ENCODE measurements at places on chromosomes 1 and 21.

GRCh38 chr1:58183286-58183685, 363.2 kb downstream of the OMA1 start:
- no peak for DNase-seq

GRCh38 chr1:4726620-4727341, 72.4 kb downstream of the AJAP1 start:
- DNase-seq = no peak

DNA sequence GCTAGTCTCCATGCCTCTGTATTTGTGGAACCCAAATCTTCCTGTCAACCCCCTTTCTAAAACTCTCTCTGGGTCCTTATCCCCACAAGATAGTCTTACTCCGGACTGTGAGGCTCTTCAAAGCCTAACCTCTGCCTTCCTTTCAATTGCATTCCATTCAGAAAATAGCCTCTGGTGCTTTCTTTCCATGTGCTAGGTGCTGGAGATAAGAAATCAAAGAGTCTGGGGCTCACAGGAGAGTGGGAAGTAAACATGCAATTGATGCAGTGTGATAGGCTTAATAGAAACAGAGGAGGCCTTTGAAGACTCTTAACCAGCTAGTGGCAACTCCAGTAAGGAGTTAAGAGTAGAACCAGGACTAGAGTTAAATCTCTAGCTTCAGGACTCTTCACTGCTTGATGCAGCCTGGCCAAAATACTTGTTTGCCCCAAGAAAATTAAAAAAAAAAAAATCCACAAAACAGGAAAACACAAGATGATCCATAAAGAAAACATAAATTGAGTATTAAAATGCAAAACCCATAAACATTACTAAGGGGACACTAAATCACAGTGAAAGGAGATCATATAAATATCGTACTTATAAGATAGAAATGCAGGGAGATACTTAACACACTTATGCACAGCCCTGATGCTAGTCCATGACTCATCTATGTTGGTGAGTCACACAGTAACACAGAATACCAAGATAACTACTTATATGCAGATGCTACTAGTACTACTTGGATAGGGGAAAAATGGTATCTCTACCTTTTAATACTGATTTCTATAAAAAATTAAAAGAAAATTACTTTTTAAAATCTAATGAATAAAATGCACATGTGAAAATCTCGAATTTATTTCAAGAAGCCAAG, 341.5 kb downstream of the KCNH1 start:
- DNase-seq = peak; percentile 81

DNA sequence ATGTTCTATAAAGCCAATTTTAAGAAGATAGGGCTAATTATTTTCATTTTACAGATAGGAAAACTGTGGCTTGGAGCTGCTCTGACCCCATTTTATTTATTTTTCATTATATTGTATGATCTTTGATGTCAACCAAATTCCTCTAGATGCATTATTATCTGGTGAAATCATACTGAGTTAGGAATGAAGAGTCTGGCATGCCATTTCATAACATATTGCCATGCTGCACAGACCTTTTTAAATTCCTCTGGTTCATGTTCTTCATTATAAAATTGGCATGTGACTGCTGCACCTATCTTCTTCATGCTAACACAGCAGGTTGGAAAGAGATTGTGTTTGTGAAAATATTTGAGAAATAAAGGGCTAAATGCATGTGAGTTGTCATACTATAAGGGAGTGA, 12.7 kb downstream of the PRRX1 start:
- DNase-seq = peak; percentile 80

DNA sequence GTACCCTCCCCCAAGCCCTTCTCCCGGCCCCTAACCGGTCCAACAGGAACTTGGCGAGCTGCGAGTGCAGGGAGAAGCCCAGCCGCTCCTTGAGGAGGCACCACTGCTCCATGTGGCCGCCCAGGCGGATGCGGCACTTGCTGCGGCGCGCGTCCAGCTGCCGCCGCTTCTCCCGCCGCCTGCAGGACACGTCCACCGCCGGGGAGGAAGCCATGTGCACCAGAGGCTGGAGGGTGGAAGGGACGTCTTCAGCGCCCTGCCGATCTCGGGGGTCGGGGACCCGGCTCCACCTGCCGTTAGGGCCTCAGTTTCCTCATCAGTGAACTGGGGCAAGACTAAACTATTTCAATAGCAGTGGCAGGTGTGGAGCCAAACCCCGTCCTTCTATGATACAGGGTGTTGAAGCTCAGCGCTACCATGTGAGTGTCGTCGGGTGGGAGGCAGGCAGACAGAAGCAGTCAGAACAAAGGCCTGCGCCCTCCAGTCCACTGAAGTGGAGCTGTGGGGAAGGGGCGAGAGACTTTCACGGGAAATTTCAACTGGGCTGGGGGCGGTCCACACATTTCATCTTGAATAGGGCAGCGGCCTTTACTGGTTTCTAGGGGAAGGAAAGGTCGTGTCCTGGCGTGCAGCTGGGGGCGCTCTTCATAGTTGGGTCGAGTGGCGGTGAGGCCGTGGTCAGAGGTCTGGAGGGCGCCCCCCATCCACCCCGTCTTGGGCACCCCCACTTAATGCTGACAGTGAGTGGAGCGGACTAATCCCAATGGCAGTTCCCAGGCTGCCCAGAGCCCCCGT, 592 bp downstream of the ZNF692 start:
- DNase-seq = peak; percentile 62

DNA sequence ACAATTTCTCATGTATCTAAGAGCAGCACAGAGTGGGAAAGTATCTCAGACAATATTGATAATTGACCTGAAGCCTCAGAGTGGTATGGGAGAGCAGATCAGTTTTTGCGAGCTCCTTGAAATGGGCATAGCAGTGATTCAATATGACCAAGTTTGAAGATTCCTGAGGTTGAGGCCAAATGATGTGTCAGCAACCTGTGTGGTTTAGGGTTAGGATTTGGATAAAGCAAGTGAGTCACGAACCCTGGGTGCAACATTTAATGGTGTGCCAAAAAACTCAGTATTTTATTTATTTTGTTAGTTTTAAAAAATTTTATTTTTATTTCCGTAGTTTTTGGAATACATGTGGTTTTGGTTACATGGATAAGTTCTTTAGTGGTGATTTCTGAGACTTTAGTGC, 92.5 kb upstream of the C21orf91 start:
- peak; percentile 70 for DNase-seq

DNA sequence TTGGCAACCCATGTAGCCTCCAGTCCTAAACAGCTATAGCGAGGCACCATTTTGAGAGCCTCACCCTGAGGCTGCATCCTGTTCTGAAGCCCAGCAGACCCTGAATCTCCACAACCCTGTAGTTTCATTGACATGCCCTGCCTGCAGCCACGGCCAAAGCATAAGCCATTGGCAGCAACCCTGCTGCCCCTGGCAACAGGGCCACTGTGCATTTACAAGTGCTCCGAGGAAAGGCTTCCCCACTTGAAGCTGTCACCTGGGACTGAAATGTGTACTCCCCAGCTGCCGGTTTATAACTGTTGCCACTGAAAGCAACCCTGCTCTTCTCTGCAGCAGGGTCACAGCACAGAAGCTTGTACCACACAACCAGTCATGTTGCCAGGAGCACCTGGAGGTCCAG, 124.2 kb upstream of the OLFM3 start:
- DNase-seq = no peak

DNA sequence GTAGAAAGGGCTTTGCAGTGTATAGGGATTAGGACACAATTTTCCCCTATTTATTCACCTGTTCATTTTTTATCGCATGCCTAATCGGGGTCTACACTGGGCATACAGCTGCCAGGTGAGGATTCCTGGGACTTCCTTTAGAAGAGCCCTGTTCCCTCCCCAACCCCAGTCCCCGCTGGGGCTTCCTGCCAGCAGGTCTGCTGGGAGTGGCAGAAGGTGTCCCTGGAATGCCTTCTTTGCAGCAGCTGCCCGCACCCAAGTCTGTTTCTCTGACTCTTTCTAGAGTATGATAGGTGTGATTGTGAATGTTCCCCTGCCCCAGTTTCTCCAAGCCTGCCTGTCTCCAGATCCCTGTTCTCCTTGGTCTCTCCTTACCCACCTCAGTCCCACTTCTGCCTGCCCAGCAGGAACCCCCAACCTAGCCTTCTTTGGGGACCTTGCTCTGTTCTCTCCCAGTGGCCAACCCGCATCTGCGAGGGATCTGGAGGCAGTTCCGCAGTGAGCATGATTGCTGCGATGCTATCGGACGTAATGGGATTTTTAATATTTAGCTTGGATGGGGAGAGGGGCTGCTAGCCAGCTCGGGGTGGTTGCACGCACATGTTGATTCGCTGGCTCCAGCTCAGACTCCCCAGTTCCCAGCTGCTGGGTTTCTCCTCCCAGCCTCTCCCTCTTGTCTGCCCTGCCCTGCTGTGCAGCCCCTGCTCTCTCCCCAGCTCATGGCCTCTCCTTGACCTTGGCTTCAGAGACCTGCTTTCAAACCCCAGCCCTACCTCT, 79.8 kb downstream of the EPHB2 start:
- no peak for DNase-seq

DNA sequence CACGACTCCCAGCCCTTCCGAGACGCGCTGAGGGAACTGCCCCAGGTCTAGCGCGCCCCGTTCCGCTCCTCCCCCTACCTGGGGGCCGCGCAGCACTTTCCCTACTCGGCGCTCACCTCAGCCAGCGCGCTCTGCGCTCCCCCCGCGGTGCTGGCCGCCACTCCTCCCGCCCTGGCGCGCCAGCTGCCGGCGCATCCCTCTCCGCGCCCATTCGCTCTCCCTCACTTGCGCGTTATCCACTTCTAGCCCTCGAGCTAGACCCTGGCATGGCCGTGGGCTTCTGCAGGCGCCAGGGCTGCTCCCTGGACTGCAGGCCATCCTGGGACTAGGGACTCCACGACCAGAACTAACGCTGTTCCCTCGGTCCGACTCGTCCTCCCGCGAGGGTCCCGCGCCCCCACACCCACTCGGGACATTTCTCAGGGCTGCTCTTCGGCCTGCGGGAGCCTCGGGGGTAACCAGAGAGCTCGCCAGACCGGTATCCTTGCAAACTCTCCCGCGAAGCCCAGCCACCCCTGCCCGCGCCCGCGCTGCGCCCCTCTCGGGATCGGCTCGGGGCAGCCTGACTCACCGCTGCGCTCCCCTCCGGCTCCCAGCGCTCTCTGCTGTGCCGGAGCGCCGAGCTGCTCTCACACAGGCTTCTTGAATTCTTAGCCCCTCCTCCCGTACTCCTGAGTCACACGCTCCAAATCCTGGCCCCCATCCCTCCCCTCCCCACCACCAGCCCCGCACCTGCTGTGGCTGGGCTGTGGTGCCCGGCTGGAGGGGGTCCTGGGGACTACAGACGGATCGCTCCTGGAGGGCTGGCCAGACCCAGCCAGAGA, at the start of gene NGF:
Gene NGF (minus strand): TSS at position 617 of the 824 bp plus-strand sequence. CDS start 51,454 bp downstream, outside the sequence.
- peak; percentile 82 for DNase-seq

- DNase-seq = no peak
Observed at GRCh38 chr1:41358131-41359021, 2.9 kb upstream of the FOXO6 start.

GRCh38 chr1:21338573-21339355, 48.5 kb upstream of the ECE1 start:
- DNase-seq = no peak

DNA sequence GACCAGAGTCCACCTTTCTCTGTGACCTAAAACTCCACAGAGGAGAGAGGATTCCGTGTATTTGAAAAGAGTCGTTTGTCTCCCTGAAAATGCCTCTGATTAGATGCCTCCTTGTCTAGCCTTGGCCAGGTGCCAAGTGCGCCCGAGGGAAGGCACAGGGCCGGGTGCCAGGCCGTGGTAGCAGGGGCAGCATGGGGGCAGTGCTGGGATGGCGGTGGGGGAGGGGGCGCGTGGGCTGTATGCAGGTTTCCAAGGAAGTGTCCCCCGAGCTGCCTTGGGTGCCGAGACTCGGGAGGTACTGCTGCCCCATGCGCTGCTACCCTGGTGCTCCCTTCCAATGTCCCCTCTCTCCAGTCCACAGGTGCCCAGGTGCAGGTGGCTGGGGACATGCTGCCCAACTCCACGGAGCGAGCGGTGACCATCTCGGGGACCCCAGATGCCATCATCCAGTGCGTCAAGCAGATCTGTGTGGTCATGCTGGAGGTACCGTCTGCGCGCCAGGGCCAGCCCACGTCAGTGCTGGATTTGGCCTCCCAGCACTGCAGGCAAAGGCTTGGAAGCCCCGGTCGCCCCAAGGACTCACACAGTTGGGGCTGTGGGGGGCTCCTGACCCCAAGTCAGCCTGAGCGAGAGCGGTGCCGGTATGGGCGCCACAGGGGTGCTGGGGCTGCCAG, 70.9 kb upstream of the COL6A1 start:
- no peak for DNase-seq
